SK-N-DZ (cell line): ENCODE measurements at places on chromosomes 7 and 10.

DNA sequence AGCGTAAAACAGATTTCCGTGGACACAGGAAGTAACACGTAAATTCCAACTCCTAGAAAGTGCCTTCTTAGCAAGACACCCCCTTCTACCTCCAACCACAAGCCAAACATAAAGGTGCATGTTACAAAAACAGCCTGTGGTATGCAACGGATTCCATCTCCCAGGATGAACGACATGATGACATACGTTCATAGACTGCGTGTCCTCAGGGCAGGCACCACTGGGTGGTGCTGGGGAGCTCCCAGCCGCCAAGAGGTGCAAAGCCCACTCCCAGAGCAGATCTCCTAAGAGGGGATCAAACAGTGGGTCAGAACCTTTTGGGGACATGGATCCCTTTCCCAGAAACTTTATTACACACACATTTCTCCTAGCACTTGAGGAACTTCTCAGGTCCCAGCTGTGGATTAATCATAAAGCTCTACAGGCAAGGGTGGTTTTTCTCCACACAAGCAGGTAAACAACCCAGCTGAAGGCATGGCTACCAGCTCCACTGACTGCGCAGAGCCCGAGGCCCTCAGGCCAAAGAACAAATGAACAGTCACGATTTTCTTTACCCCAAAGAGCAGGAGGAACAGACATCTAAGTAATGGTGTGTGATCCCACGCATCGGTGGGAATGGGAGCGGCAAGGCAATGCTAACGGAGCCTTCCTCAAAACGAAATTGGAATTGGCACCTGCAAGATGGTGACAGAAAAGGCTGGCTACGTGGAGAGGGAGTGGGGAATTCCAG is 13.8 kb downstream of the PSAP start:
- DNase-seq = peak; percentile 47

DNA sequence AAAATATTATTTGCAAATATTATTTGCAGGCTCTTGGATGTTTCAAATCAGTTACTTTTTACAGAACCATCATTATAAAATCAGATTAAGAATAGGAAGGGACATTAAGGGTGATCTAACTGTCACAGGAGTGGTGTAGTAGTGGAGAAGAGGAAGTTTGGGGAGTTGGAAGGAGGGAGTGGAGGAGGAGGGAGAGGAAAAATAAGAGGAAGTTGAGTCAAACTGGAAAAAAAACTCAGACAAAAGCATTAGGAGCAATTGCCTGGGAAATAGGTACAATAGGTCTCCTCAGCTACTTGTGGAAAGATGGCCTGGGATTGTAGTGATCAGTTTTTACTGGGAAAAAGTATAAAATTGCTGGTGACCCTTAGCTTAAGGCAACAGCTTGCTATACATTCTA is 77.7 kb upstream of the GPR37 start:
- no peak for DNase-seq

GRCh38 chr7:39683216-39683845 is 60.0 kb downstream of the RALA start:
- no peak for DNase-seq

GRCh38 chr7:6495597-6496262 is 48.0 kb upstream of the DAGLB start:
- peak; percentile 79 for DNase-seq

- DNase-seq = peak; percentile 21
These were observed 26.0 kb upstream of the GLI3 start for GRCh38 chr7:42262964-42263363.

DNA sequence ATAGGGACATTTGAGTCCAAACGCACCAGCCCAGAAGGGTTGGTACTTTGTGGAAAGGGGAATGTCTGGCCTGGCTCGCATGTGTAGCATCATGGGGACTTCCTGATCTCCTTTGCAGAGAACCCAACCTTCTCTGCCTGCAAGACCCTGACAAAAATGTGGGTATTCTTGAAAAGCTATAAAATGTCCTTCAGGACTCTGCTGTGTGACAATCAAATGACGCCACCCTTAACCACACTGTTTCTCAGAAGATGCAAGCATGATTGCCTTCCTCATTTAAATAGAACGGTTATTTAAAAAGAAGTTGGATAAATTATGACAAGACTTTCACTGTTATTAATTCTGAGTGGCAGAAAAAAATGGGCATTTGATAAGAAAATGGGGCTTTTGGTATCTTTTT is 15.1 kb upstream of the GPR15LG start:
- no peak for DNase-seq

GRCh38 chr10:122182308-122182707 is 88.8 kb upstream of the BTBD16 start:
- no peak for DNase-seq

DNA sequence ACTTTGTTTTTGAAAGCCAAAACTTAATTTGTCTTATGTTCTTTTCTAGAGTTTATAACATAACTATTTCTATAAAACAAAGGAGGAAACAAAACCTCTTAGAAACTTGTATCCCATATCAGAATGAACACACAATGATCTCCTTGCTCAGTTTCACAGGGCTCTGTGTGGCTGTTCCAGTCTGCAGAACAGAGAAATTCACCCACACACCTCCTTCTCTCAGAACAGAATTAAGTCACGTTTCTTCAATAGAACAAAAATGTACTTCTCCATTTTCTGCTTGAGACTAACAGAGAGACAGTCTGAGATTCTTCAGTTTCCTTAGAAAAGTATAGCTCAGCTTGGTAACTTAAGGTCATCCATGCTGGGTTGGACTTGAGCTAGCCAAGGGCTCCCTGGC is 15.8 kb upstream of the DOCK1 start:
- no peak for DNase-seq

- no peak for DNase-seq
These were observed 15.3 kb downstream of the OGDH start for GRCh38 chr7:44621750-44622103.

DNA sequence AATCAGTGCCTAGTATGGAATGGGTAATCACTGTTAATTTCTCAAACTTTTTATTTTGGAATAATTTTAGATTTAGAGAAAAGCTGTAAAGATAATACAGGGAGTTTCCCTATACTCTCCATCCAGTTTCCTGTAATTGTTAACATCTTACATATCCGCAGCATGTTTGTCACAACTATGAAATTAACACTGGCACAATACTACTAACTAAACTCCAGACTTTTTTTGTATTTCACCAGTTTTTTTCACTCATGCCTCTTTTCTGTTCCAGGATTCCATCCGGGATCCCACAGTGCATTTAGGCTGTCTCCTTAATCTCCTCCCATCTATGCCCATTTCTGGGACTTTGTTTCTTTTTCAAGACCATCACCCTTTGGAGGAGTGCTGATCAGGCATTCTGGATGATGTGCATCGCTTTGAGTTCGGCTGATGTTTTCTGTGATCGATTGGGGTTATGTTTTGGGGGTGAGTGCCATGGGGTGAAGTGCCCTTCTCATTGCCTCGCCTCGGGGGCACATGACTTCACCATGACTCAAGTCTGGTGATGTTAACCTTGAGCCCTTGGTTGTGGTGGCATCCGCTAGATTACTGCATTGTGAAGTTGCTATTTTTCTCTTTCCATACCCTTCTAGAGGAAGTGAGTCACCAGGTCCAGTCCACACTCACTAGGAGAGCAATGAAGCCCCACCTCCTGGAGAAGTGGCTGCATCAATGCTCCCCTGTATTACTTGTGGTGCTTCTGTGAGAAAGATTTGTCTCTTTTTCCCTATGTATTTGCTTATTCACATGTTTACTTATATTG is 43.9 kb upstream of the GRB10 start:
- no peak for DNase-seq

DNA sequence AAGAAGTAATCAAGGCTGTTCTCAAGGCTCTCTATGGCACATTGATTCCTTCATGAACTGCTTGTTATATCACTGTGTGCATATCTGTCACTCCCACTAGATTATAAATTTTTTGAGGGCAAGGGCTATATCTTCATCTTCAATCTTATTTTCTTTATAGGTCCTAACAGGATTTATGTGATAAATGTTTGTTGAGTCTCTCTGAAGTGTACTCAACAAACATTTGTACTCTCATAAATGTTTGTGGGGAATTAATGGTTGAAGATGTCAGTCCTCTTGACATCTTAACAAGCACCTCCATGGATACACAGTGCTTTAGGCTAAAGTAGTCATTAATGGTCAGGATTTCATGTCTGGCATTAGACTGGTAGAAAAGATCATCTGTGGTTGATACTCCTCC is 143.2 kb downstream of the RNLS start:
- no peak for DNase-seq

- DNase-seq = no peak
These were observed 110.9 kb upstream of the LANCL2 start for GRCh38 chr7:55254242-55254595.

- DNase-seq = peak; percentile 58
These were observed 76.1 kb upstream of the CPXM2 start for GRCh38 chr10:123967626-123968243.

GRCh38 chr10:51705774-51706173 is 6.4 kb upstream of the CSTF2T start:
- no peak for DNase-seq

DNA sequence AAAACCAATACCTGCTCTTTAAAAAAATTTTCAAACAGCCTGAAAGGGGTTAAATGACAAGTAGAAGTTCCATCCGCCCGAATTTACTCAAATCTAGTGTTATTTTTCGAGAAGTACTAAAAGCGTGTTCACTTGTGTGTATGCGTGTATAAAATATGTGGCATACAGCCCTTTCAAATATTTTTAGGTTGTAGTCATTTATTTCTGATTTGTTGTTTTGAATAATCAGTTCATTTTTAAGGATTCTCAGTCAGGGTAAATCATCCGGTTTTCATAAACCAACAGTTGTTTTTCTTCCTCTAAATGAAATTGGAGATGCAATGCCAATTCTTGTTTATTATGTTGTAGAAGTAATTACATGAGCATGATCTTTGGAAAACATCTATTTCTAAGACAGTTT is 6.9 kb upstream of the SUN1 start:
- no peak for DNase-seq

DNA sequence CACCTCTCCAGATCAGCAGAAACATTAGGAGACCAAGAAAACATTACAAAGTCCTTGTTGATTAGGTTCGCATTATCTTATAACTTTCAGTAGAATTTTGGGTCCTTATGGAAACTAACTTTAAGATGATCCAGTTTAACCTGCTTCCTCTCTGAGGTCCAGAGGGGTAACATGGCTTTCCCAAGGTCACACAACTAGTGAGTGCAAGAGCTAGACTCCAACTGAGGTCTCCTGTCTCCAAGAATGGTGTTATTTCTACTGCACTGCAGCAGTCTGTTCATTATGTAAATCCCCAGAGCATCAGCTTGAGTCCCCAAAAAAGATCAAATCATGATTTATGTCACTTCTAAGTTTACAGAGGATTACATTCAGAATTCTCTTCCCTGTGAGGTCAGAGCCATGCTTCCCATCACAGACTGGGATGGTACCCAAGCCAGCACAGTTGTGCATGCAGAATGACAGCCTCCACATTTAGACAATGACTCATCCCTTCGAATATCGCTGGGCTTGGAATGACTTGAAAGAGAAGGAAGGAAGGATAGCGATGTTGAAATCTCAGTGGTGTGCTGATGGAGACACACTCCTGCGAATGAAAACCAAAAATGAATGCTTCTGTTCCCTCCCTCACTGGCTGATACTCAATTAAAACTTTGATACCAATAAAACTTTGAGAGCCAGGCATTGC is 163.1 kb upstream of the PLXNA4 start:
- no peak for DNase-seq

DNA sequence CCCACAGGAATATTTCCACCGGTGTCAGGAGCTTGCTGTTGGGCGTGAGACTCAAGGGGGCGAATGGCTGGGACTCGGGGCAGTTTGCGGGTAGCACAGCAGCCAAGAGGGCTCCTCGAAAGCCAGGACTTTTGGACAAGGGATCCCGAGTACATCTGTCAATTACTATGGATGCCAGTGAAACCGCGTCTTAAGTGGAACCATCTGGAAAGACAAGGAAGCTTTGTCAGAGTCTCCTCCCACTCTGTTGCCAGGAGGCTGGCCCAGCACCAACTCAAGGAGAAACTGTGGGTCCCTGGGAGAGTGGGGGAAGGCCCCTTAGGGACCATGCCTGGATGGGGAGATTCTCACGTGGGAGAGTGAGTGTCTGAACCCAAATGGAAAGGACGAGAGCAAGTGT is 57.1 kb downstream of the C10orf143 start:
- DNase-seq = no peak

DNA sequence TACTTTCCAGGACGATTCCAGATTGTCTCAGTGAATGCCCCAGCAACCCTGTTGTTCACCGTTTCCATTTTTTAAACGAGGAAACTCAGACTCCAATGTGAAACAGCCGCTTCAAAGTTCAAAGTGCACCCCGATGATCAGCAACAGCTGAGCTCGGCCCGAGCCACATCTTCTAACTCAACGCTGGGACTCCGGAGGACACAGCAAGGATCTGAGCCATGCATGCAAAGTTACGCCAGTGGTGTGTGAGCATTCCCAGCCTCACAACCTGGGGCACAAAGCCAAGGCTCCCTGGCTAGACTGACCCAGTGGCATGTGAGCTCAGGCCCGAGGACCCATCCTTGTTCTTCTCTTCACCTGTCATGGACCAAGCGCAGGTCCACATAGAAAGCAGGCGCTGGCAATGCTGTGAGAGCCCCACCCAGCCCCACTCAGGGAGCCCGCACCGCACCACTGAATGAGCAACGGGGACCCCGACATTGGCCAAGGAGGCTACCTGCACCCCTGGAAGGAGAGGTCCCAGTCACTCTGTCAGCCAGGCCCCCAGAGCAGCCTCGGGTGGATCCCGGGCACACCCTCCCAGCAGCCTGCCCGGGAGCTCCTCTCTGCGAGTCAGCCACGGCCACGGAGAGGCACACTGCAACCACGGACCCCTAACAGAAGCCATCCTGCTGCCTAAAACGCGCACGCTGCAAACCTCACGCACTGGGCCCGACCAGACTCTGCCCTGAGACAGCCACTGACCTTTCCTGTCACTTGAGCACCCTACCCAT is 82.9 kb downstream of the MAD1L1 start:
- DNase-seq = no peak

DNA sequence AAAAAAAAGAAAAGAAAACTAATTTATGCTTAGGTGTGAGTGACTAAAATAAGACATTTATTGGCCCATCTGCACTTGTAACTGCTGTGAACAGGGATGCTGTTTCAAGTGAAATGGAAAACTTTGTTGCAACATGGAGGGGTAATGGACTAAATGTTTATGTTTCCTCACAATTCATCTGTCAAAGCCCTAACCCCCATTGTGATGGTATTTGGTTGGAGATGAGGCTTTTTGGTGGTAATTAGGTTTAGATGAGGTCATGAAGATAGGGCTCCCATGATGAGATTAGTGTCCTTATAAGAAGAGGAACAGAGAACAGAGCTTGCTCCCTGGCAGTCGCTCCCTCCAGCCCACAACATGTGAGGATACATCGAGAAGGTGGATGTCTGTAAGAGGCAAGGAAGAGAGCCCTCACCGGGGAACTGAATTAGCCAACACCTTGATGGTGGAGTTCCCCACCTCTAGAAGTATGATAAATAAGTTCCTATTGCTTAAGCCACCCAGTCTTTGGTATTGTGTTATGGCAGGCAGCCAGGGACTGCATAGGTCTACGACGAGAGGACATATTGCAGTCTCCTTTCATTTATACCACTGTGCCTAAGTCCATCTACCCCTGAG is 28.6 kb upstream of the VCL start:
- DNase-seq = peak; percentile 85

GRCh38 chr10:77212632-77213031 is 425.0 kb downstream of the KCNMA1 start:
- no peak for DNase-seq
